ENCODE measurements at places on chromosomes 12 and 14.

- no peak for DNase-seq
These were observed 329.7 kb downstream of the TMEM121 start for GRCh38 chr14:105855893-105856675.

DNA sequence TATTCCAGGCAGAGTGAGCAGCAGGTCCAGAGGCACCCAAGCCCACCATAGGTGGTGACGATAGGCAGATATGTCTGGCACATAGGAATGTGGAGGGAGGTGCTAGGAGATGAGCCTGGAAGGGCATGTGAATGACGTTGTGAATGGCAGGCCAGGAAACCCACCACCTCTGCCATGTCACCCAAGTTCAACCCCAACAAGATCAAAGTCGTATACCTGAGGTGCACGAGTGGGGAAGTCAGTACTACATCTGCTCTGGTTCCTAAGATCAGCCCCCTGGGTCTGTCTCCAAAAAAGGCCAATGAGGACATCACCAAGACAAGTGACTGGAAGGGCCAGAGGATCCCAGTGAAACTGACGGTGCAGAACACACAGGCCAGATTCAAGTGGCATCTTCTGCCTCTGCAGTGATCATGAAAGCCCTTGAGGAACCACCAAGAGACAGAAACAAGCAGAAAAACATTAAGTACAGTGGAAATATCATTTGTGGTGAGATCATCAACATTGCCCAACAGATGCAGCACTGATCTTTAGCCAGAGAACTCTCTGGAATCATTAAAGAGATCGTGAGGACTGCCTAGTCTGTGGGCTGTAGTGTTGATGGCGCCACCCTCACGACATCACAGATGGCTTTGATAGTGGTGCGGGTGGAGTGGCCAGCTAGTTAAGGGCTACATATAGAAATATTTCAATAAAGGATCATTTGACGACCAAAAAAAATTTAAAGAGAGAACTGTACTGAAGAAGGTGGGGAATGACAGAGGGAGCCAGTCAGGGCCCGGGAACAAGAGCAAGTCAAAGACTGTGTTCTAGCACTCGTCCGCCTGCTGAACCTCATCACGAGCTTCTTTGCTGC, 99.7 kb downstream of the ZFP36L1 start:
- DNase-seq: no peak

DNA sequence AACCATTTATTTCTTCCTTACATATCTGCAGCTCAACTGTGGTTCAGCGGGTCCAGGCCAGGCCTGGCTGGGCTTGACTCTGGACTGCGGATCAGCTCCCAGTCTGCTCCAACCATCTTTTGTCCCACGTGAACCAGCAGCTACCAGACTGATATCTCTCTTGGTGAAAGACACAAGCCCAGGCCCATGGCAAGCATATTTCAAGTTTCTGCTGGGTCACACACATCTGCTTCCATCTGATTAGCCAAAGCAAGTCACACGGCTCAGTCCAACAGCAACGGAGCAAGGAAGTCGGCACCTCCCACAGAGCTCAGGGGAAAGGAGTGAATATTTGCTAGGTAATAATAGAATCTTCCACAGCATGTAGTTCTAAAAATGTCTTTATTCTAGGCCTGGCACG, 24.7 kb upstream of the MARK3 start:
- no peak for DNase-seq

DNA sequence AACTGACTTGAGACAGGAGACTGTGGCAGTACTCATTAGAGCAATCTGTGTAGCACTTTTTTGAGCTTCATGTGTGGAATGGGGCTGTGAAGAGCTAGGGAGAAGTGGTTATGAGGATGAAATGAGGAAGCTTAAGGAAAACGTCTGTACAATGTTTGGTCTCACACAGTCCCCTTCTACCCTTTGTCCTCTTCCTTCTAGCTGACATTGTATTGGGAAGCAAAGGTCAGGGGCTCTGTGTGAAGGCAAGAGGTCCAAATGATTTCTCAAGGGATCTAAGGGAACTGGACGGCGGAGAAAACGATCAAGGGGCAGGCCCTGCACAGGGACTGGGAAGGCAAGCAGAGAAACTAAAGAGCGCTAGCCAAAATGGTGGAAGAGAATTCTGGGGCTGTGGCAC, 13.1 kb upstream of the CIPC start:
- no peak for DNase-seq

- DNase-seq: no peak
These were observed 11.6 kb downstream of the ANO6 start for GRCh38 chr12:45227316-45228067.

GRCh38 chr14:95069547-95069946, 87.8 kb downstream of the DICER1 start:
- DNase-seq: no peak

- DNase-seq: no peak
These were observed 6.2 kb downstream of the AMN start for GRCh38 chr14:102928412-102929240.

- no peak for DNase-seq
These were observed 153.9 kb upstream of the EGLN3 start for GRCh38 chr14:34104489-34105397.

GRCh38 chr14:29045237-29045636, 278.6 kb downstream of the FOXG1 start:
- DNase-seq: no peak

- DNase-seq: no peak
These were observed 310.8 kb downstream of the FUT8 start for GRCh38 chr14:65723348-65723747.

DNA sequence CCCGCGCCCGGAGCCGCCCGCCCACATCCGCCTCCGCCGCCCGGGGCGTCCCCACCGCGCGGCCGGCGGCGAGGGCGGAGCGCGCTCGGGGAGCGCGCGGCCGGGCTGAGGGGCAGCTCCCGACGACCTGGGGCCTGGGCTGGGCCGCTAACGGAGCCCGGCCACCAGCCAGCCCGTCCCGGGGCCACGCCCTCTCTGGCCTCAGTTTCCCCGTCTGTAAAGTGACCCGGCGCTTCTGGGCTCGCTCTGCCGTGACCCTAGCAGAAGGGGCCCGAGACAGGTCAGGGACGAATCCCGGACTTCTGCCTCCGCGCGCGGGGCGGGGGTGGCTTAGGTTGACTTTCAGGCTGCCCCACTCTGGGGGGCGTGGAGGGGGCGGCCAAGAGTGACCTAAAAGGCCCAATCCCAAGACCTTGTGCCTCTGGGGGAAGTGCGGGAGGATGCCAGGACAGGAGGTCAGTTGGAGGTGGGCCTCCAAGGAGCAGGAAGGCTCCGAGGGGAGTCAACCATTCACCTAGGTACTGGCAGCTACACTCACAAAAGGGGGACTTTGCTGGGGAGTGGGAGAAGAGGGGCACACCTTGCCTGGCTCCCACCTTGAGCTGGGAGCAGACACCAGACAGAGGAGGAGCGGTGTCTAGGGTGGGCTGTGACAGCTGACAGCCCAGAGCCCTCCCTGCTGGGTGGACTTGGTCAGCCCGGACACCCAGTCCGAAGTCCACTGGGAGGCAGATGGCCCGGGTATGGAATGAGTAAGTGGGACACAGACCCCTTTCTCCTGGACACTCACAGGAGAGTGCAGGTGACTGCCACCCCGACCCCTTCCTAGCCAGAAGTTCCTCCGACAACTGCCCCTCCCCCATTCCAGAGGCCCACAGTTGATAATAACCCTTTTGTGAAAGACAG, 486 bp upstream of the AKT1 start:
- DNase-seq: no peak

DNA sequence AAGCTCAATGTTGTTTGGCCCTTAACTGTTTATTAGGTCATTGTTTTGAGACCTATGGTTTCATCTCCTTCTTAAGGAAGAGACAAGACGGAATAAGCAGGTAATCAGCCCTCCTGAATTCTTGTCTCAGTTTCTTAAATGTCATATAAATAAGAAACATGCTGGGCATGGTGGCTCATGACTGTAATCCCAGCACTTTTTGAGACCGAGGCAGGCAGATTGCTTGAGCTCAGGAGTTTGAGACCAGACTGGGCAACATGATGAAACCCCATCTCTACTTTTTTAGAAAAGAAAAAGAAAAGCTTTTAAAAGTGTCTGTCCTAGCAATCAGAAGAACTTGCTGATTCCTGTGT, 5.1 kb downstream of the MTRFR start:
- DNase-seq: no peak

DNA sequence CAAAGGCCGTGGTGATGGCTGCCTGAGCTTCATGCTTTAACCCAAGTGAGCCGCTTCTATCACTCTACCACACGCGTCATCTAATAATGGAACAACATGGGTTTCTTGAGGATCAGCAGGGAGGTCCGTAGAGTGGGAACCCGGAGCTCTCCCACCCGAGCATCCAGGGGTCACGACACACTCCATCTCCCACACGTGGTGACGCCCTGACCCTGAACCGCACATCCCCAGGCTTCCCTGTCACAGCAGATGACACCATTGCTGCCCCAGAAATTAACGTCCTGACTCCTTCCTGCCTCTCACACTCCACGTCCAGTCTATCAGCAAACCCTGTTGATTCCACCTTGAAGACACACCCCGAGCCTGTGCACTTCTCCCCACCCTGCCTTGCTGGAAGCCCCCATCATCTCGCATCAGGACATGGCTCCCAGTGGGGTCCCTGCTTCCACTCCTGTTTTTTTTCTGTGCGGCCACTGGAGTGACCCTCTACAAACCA, 163.2 kb downstream of the PIWIL1 start:
- no peak for DNase-seq

DNA sequence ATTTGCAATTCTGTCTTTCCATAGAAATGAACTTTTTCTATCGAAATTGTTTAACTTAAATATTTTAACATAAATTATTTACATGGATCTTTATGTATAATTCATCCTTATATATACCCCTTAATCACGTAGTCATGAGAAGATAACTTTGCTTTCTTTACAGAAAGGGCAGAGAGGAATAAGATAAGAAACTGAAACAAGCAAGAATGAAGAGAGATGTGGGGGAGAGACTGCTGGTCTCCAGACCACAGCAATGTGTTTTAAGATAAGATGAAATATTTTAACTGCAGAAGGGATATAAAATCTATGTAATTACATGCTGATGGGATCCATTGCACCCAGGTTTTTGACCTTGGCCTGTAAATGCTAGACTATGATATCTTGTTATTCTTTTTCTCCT, 34.7 kb upstream of the DNM1L start:
- DNase-seq: no peak

- no peak for DNase-seq
These were observed 362.3 kb downstream of the NAV3 start for GRCh38 chr12:78192979-78193378.

- no peak for DNase-seq
These were observed 138.7 kb downstream of the PDE3A start for GRCh38 chr12:20507056-20507455.

- no peak for DNase-seq
These were observed 15.1 kb upstream of the SLC38A2 start for GRCh38 chr12:46387670-46388069.

DNA sequence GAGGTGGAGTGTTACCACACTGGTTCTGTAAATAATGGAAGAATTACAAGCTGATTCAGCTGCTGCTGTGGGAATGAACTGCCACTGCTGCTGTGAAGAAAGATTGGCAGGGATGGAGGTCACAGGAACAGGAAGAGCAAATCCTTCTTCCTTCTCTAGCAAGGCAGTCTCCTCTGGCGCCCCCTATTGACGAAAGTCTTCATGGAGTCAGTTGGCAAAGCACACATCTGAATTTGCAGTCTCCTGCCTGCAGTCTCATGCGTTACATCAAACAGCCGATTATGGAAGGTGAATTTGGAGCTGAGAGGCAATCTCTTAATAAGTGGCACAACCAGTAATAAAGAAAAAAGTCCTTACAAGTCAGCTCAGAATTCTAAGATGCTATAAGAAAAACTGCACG, 106.0 kb upstream of the TMTC1 start:
- DNase-seq: no peak

- DNase-seq: no peak
These were observed 70.3 kb downstream of the GALNT4 start for GRCh38 chr12:89454080-89454848.

- DNase-seq: no peak
These were observed 19.0 kb upstream of the MIS18BP1 start for GRCh38 chr14:45271858-45272537.

GRCh38 chr12:55942055-55942454, 11.1 kb downstream of the DGKA start:
- DNase-seq: no peak

All from Panc1 (cell line).